Left hindlimb (tissue), 1 donor: ENCODE measurements at places on chromosomes 7 and 10.

DNA sequence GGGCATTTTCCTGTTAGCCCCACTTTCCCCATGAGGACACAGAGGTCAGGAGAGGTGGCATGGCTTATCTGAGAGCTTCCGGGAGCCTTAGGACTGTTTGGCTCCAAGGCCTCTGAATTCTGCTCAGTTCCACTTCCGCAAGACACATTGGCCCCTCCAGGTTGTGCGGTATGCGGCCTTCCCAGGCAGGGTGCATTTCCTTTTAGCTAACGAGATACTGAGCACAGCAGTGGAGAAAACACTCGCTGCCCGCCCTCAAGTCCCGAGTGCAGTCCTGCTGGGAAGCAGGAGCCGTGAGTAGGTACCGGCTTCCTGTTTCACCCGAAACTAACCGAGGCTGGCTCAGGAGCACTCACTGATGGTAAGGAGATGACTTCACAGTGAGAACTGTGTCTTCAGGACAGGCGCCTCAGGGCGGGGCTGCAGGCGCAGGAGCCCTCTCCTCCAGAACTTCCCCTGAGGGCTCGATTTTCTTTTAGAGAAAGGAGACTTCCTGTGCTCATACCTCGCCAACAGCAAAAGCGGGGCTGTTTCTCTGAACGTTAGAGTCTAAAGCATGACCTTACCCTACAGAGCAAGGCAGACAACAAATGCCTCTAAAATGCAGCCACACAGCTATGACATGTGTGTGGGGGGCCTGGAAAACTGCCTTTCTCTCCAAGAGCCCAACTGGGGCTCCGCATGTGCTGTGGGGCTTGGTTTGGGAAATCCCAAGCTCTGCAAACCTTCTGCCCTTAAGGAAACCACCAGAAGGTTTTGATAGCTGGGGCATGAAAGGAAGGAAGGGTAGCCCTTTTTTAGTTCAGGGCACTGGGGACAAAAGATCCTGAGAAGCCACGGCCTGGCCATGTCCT lies 25.9 kb downstream of the RGS10 start:
- DNase-seq, result no peak

DNA sequence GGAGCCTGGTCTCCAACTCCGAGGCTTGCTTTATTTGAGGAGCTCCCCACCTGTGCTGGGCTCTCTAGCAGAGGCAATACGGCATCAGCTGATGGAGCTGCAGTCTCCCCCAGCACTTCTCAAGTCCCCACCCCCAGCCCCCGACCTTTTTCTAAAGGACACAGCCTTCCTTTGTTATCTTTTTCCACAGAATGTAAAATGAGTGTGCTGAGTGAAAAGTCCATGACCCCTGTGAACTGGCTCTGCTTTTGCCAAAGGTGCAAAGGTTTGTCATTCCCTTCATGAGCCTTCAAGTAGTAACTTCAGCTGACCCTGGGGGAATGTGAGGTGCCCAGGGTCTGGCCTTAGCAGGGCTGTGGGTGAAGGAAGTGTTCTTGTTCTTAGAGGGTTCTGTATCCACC lies 25.5 kb downstream of the LRRC4 start:
- no peak for DNase-seq

DNA sequence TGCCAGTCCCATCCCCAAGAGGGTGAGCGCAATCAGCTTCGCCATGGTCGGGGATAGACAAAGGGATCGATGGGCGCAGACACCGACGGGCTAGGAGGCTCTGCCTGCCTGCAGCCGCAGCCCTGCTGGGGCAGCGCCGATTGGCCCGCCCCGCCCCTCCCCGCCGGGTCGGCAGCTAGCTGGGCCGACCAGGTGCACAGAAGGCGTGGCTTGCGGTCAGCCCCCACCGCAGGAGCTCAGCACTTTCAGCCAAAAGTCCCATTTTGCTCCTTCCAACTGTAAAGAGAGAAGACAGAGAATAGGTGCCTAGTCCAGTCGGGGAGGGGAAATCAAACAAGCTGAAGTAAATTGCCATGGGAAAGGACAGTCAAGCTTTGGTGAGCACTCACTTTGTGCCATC lies at the start of gene PON1:
Gene PON1, minus strand, starts transcription at position 102 of the 400 bp plus-strand sequence. Its CDS starts 57 bp downstream, at position 45.
- no peak for DNase-seq

- DNase-seq, result no peak
Observed at GRCh38 chr7:99359465-99360154, 14.9 kb upstream of the ARPC1B start.

GRCh38 chr7:112500619-112501018 lies 19.8 kb downstream of the LSMEM1 start:
- DNase-seq, result no peak

DNA sequence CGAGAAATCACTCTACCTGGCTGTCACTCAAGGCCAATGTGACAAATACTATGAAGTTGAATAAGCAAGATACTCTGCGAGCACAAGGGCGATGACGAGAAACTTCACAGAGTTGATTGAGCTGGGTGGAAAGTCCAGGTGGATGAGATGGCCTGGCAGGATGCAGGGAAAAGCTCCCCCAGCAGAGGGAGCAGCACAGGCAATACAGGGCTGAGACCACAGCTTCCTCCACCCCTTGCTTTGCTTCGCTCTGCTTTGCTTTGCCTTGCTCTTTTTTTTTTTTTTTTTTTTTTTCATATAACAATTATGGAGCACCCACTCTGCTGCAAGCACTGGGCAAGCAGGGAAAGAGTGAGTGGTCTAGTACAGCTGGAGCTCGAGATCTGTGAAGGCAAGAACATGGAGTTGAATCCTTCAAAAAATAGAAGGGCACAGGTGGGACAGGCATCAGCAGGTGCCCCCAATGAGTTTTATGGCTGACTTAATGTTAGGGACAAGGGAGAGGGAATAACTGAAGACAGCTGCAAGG lies 88.3 kb downstream of the CABCOCO1 start:
- no peak for DNase-seq

GRCh38 chr10:125103924-125104323 lies 56.4 kb downstream of the CTBP2 start:
- no peak for DNase-seq

- peak; percentile 8 for DNase-seq
Observed at GRCh38 chr10:478471-479245, 210.8 kb downstream of the DIP2C start.

GRCh38 chr7:91344911-91345310 lies 80.7 kb downstream of the FZD1 start:
- no peak for DNase-seq

DNA sequence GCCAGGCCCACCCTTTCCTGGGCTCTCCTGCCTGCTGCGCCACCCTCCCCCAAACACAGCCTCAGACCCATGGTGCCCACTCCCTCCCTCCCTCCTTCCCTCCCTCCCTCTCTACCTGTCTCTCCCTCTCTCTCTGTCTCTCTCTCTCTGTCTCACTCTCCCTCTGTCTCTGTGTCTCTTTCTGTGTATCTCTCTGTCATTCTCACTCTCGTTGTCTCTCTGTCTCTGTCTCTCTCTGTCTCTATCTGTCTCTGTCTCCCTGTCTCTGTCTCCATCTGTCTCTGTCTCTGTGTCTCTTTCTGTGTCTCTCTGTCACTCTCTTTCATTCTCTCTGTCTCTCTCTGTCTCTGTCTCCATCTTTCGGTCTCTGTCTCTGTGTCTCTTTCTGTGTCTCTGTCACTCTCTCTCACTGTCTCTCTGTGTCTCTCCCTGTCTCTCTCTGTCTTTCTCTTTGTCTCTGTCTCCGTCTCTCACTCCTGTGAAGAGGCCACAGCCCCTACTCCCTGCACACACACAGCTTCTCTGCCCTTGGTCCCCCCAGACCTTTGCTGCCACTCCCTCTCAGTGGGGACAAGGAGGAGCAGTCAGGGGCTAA lies 51.5 kb downstream of the CALML3 start:
- DNase-seq, result peak; percentile 23

- DNase-seq, result no peak
Observed at GRCh38 chr7:138745189-138745588, 44.0 kb upstream of the SVOPL start.

DNA sequence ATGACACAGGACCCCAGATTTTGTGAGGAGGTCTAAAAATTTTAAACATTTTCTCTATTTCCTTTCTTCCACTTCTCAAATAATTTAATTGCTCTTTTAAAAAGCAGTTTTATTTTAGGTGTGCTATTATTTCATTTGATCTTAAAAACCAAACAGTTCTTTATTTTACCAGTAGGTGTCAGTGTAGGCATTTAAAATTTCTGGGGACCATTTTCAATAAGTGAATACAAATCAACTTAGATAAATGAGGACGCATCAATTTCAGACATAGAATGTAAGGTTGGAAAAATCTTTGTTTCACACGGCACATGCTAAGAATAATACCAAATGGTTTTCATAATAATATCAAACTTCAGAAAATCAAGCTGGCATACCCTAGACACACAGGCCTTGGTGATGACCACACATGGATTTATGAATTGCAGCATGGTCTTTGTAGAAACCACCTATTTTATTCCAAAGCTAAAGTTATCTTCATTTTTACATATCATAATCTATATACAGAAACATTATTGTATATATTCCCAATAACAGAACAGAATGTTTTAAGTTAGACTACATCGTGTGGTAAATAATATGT lies 127.6 kb upstream of the SLC26A5 start:
- DNase-seq, result no peak

DNA sequence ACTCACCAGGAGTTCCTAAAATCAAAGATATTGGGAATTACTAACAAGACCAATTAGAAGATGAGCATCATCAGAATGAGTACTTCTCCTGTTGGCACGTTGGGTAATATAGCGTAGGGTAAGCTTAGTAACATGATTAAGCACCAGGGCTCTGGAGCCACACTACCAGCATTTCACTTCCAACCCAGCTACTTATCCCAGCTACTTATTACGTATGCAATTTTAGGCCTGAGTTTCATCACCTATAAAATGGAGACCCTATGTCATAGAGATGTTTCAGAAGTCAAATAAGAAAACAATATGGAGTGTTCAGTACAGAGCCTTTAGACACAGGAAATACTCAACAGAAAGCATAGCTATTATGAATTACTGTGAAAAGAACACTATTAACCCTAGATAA lies 19.0 kb downstream of the GDI2 start:
- DNase-seq, result no peak

DNA sequence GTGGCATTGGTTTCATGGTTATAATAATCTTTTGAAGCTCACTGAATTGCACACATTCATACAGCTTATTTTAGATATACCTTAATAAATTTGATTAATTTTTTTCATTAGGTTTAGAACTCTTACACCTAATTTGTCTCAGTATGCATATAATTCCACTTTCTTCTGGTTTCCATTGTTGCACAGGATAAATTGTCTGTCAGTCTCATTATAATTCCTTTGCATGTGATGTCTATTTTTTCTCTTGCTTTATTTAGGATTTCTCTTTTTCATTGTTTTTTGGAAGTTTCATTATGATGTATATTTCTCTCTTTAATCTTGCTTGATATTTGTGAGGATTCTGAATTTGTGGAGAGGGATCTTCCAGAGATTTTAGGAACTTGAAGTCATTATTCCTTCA lies 84.7 kb downstream of the ARL5B start:
- DNase-seq, result no peak

DNA sequence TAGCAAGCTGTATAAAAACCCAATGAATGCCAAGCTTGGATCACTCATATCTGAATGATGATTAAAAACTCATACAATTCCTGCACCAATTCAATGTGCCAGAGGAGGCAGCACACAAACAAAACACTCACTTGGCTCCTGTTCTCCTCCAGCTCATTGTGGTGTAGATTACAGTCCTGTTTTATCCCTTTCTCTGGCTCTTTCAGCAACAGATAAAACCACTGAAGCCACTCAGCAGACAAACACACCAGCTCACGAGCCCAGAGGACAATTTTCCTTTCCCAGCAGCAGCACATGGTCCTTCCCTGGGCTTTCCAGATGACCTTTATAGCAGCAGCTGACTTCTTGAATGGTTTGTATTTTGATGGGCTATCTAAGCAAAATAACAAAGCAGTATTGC lies 107.3 kb upstream of the STARD3NL start:
- no peak for DNase-seq

GRCh38 chr10:54708021-54708420 lies 93.0 kb downstream of the PCDH15 start:
- DNase-seq, result no peak
